Suppressor macrophage treated with lipopolysaccharide for 4 hours (primary cell): ENCODE measurements at places on chromosomes 7 and 10.

GRCh38 chr7:158556721-158557440, 30.7 kb downstream of the PTPRN2 start:
- DNase-seq = no peak

GRCh38 chr7:128265906-128266300, 24.8 kb downstream of the LEP start:
- no peak for DNase-seq

DNA sequence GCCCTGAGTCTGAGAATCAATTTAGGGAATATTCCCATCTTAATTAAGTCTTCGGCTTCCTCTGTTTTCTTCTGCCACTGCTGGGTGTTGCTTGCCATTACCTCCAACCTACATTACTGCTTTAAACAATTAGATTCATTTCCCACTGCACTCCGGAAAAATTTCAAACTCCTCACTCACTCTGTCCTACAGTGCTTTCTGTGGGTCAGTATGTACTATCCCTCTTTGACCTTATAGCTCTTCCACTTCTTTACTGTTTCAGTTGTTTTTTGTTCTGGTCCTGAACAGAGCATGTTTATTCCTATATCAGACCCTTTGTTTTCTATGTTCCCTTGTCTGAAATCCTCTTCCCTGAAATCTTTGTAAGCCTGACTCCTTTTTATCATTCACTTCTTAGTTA, 160.6 kb downstream of the MAGI2 start:
- DNase-seq = no peak

DNA sequence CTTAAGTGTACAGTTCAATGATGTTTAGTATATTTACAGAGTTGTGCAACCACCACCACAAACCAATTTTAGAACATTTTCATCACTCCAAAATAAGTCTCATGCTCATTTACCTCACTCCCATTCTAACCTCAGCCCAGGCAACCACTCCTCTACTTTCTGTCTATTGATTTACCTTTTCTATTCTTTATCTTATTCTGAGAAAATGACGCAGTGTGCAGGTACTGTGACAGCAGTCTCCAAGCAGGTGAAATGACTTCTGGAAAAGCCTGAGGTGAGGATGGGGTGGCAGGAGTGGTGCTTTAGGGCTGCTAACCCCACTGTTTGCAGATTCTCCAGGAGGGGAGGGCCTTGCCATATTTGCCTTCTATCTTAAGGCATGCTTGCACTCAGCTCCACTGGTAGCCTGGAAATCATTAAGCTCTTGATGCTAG, 39.5 kb downstream of the GARS1 start:
- DNase-seq = no peak

DNA sequence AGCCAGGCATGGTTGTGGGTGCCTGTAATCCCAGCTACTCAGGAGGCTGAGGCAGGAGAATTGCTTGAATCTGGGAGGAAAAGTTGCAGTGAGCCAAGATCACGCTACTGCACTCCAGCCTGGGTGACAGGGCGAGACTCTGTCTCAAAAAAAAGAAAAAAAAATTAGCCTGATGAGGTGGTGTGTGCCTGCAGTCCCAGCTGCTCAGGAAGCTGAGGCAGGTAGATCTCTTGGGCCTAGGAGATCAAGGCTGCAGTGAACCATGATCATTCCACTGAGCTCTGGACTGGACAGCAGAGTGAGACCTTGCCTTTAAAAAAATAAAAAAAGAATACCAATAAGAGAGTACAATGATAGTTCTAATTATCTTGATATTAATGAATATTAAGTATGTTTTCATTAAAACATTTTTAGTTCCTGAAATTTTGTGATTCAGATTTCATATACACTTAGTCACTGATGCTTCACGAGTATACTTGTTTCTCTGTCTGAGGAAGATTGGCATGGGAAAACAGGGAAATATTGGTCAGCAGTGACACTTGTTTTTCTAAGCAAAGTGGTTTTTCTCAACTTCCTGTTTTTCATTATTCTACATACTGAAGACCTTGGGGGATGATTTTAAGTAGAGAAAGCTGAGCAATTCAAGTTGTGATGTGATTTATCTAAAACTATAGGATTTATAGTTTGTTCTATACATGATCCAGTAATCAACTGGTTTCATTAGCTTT, 76.8 kb downstream of the ADK start:
- peak; percentile 88 for DNase-seq

DNA sequence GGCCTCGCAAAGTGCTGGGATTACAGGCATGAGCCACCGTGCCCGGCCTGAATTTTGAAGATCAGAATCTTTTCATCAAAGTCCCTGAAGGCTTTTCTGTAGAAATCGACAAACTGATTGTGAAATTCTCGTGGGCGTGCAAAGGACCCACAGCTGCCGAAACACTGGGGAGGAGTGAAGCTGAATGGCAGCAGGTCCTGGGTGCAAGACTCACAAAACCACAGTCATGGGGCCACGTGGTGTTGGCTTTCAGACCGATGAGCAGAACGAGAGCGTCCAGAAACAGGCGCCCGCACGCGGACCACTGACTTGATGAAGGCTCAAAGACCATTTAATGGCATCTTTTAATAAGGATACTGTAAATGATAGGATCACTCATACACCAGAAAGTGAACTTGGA, 24.7 kb upstream of the PRKAR1B start:
- no peak for DNase-seq

- no peak for DNase-seq
These were observed 4.8 kb downstream of the IDE start for GRCh38 chr10:92569071-92569470.

DNA sequence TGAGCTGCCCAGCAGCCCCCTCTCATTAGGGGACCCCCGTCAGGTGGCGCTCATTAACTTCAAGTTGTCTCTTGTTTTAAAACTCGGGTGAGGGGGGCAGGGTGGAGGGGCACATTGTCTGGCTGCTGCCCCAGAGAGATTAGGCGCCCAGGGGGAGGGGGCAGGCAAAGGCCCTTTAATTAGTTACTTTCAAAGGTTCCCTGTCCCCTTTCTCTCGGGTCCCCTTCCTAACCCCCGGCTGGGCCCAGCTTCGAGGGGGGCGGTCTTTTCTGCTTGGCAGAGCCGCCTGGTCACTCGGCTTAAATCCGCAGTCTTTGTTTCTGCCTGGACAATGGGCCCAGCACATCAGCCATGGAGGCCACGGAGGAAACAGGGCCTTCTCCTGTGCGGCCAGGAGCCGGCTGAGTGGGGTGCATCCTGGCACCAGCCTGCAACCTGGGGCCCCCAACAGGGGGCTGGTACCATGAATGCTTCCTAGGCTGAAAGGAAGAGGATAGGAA, 38.9 kb upstream of the SLF2 start:
- DNase-seq = no peak

DNA sequence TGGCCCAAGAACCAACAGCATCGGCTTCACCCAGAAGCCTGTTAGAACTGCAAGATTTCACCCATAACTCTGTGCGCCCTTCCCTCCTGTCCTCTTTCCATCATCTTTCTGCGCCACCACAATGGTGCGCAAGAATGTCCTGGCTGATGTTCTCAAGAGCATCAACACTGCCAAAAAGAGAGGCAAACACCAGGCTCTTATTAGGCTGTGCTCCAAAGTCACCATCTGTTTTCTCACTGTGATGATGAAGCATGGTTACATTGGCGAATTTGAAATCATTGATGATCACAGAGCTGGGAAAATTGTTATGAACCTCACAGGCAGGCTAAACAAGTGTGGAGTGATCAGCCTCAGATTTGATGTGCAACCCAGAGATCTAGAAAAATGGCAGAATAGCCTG, 115.2 kb upstream of the FGFR2 start:
- no peak for DNase-seq

GRCh38 chr7:94513565-94513860, 3.9 kb downstream of the CASD1 start:
- no peak for DNase-seq

DNA sequence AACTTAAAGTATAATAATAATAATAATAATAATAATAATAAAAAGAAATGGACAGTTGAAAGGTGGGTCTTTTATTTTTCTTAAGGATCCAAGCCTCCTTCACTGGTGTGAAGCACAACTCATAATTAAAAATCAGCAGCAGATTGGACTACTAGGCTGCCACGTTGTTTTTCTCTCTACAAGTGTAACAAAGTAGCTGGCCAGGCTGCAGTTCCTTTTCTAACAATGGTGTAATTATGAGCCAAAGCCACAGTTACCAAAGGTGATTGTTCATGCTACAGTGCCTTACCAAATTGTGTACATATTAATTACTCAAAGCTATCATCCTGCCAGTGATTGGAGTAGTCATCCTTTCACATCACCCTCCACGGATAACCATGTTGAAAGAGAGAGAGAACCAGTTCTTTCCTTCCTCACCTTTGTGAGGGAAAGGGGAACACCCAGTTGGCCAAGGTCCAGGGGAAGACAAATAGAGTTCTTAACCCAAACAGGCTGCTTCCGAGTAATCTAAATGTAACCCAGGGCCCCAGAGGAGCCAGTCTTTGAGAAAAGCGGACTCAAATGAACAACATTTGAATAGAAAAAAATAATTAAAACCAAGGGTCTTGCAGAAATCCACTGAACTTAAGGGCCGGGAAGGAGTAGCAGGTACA, 86.3 kb upstream of the NPS start:
- DNase-seq = no peak

- no peak for DNase-seq
These were observed 247.9 kb upstream of the PCDH15 start for GRCh38 chr10:55048830-55049498.

- DNase-seq = peak; percentile 48
These were observed 77.9 kb downstream of the GSAP start for GRCh38 chr7:77338260-77338659.

GRCh38 chr10:95260397-95260881, 30.4 kb downstream of the PDLIM1 start:
- DNase-seq = peak; percentile 43

DNA sequence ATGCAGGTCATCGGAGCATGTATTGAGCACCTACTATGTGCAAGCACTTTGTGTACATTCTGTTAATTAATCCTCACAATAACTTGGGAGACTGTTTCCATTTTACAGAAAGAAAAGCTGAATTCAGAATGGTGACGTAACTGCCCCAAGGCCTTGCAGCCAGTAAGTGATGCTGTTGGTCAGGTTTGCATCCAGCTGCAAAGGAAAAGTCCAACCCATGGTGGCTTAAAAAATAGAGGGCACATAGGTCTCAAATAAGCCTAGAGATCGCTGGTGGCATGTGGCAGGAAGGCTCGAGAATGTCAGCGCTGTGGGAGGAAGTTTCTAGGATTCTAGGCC, 83.8 kb upstream of the CHST15 start:
- no peak for DNase-seq

DNA sequence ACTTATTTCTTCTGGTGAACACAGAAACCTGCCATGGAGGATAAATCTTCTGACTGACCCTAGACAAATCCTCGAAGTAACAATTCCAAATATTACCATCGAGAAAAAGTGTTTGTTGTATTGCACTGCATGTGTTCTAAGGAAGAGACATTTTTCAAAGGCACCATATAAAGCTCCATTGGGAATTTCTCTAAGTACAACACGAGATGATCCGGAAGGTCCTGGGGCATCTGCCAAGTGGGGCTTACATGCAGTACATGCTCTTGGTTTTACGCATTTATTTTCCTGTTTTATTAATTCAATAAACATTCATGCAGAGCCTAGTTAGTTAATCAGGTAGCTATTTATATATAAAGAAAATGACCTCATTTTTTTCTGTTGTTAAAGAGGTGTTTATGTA, 692.0 kb upstream of the IGFBP3 start:
- DNase-seq = no peak

GRCh38 chr7:137110091-137110509, 233.4 kb downstream of the PTN start:
- no peak for DNase-seq

GRCh38 chr7:116429986-116430619, 69.4 kb upstream of the CAV2 start:
- DNase-seq = no peak

DNA sequence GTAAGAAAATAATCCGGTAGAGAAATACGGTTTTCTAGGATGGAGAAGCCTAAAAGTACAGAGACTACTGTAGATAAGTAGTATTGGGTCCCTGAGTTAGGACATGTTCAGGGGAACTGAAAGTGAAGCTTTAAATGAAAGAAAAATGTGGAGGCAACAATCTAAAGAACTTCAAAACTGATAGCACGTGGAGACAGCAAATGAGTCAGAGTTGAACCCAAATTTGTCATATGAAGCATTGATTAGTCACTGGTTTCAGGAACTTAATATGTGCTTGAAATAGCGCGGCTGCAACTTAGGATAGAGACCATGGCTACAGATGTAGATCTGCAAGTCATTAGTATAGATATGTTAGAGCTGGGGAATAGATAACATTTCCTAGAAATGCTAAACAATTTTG, 1138.6 kb upstream of the SORCS1 start:
- DNase-seq = peak; percentile 3

- no peak for DNase-seq
These were observed 156.0 kb downstream of the BAMBI start for GRCh38 chr10:28833313-28833712.

GRCh38 chr10:49071160-49071761, 44.1 kb downstream of the VSTM4 start:
- peak; percentile 12 for DNase-seq

DNA sequence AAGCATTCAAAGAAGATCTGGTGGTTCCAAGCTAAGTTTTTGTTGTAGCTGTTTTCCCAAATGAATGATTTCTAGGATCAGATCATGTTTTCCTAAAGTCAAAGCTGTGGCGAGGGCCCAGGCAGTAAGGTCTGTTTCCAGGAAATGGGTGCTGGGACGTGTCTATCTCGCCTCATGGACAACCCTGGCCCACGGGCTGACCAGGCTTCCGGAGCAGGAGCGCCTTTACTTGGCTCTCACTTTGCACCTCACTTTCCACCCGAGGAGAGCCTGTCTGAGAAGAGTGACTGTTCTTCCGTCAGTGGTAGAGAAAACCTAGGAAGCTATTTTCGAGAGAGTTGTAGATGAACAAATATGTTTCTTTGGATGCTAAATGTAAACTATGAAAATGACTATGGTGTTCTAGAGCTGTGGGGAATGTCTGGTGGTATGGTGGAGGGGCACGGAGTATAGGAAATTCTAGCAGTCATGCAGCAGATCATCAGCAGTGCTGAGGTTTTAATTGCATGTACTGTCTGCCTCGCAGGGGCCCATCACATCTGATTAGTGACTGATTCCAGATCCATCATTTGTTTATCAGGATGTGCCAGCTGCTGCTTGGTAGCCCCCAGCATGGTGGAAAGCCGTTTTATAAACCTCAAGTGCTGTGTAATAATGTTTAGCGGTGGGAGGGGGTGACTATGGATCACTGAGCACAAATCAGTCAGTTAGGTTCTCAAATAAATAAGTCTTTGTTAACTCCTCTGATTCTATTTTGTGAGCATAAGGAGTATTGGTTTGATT, 66.6 kb downstream of the VWC2 start:
- DNase-seq = no peak

GRCh38 chr10:101578192-101578591, 9.9 kb downstream of the POLL start:
- no peak for DNase-seq

GRCh38 chr7:127158659-127159058, 94.1 kb downstream of the GRM8 start:
- DNase-seq = peak; percentile 1
